ENCODE measurements at places on chromosomes 12 and 14. TPM values are rescaled to one million over a fixed set of nuclear protein-coding genes. Genes with fewer than 3 reads are reported as not detected.

GLT1D1 gene
- total RNA-seq = 0.26 TPM

SCN8A gene
- total RNA-seq = 3.0 TPM

ANKRD52 gene
- 35.4 TPM for total RNA-seq

RASAL1 gene
- total RNA-seq = not detected

AGAP2 gene
- 0.29 TPM for total RNA-seq

ACOT4 gene
- total RNA-seq = not detected

ZNF410 gene
- 59.7 TPM for total RNA-seq

PPP1R36 gene
- total RNA-seq = not detected

CLEC4C gene
- not detected for total RNA-seq

OR11G2 gene
- not detected for total RNA-seq

COX8C gene
- total RNA-seq = not detected

ALX1 gene
- total RNA-seq = not detected

HOXC4 gene
- 1.2 TPM for total RNA-seq

TAS2R8 gene
- not detected for total RNA-seq

KRT79 gene
- not detected for total RNA-seq

MAP3K12 gene
- 31.2 TPM for total RNA-seq

LRTM2 gene
- total RNA-seq = not detected

SLC17A8 gene
- total RNA-seq = not detected

CLEC1B gene
- not detected for total RNA-seq

AKAP3 gene
- total RNA-seq = 1.6 TPM

RASSF9 gene
- total RNA-seq = 6.4 TPM

KRT7 gene
- 51.2 TPM for total RNA-seq

CDC42BPB gene
- total RNA-seq = 97.9 TPM

CCDC184 gene
- 2.4 TPM for total RNA-seq

C12orf56 gene
- 0.76 TPM for total RNA-seq

GRIP1 gene
- 6.4 TPM for total RNA-seq

ASPG gene
- 16.2 TPM for total RNA-seq

DBX2 gene
- not detected for total RNA-seq

TEX22 gene
- total RNA-seq = 1.1 TPM

TAS2R31 gene
- total RNA-seq = 0.59 TPM

PLEKHD1 gene
- 0.76 TPM for total RNA-seq

PTPRR gene
- total RNA-seq = 5.5 TPM

MGAT4C gene
- 0.29 TPM for total RNA-seq

KRT85 gene
- 0.76 TPM for total RNA-seq

LRFN5 gene
- total RNA-seq = 5.1 TPM

ENDOU gene
- 0.64 TPM for total RNA-seq

MYO1A gene
- 0.59 TPM for total RNA-seq

GSG1 gene
- total RNA-seq = not detected

EXOC3L4 gene
- total RNA-seq = under 0.01 TPM

FAM181A gene
- not detected for total RNA-seq

C12orf50 gene
- not detected for total RNA-seq

CLEC6A gene
- not detected for total RNA-seq

MDP1 gene
- total RNA-seq = 22.4 TPM

TRIM9 gene
- 2.4 TPM for total RNA-seq
